ENCODE measurements at places on chromosomes 16 and 17.

DNA sequence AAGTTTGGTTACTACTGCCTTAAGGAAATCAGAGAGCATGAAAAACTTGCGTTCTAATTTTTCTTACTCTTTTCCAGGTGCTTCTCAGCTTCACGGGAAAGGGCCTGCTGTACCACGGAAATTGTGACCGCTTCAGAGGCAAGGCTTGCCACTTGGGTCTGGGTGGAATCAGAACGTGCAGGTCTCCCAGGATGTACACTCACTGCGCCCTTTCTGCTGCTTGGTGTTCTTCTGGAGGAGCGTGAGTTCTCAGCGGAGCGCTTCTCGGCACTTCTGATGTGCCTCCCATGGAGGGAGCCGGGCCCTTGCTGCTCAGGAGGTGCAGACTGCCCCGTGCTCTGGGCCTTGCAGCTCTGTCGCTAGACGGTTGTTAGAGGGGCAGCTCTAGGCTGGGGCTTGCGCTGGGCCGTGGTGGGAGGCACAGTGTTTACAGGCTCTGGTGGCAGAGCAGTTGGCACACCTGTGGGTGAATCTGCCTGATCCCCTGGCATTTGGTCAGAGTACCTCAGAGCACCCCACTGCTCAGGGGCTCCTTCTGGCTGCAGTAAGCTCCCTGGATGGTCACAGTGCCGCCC lies 32.8 kb downstream of the UBN1 start:
- no peak for DNase-seq

GRCh38 chr17:79137789-79138165 lies 63.2 kb downstream of the ENGASE start:
- DNase-seq: no peak

- no peak for DNase-seq
These were observed 26.3 kb upstream of the FZD2 start for GRCh38 chr17:44530896-44531418.

- DNase-seq: no peak
These were observed 79.7 kb upstream of the NOL11 start for GRCh38 chr17:67637901-67638641.

- DNase-seq: no peak
These were observed 19.9 kb downstream of the TEX14 start for GRCh38 chr17:58671969-58672368.
